ENCODE measurements at places on chromosomes 4 and X.

DNA sequence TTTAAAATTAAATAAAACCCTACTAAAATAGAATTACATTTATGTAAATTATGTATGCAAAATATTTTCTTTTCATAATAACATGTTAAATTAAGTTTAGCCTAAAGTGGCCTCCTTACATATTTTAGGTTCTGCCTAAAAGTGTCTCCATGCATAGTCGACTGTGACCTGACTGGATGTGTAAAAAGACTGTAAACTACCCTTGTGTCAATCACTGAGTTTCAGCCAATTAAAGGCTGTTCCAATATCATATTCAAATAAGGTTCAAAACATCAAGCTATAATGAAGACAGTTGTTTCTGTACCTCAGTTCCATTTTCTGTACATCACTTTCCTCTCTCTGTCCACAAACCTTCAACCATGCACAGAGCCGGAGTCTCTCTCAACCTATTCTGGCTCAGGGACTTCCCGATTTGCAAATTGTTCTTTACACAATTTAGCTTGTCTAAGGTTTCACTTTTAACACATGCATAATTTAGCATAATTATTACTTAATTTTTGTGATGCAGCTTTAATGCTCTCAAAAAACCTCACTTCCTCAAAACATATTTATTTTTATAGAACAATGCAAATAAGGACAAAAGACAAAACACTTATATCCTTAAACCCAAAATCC is 60.1 kb downstream of the SH3RF1 start:
- peak; percentile 35 for DNase-seq

- no peak for DNase-seq
Observed at GRCh38 chr4:38176165-38176564, 216.0 kb downstream of the PTTG2 start.

DNA sequence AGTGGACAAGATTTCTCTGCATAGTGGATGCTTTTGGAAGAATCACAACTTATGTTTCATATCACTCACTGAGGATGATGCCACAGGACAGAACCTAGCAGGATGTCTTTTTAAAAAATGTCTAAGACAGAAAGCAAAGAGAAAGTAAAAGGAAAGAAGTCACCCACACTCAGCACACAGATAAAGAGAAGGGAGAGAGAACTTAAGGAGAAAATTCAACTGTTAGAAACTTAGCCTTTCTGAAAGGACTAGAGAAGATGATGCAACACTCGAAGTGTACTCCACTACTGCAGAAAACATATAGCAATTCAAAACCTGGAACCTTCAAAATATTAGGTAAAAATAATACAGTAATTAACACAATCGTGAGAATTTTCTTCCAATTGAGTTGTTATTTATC is 52.8 kb upstream of the STK26 start:
- no peak for DNase-seq

GRCh38 chr4:105474099-105474518 is 247 bp upstream of the PPA2 start:
- no peak for DNase-seq

DNA sequence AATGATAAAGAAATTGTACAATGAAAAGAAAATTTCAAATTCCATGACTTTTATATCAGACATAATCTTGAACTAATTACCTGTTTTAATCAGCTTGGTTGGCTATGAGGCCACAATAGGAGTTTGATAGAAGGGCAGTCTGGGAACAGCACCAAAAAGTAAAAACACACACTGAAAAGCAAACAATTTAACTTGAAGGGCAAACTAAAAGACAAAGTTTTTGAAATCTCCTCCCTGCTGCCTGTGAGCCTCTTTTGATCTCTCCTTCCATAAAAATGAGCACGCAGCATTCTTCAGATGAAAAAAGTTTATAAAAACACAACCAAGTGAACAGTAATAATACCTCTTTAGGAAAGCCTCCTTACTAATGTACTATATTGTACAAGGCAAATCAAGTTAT is 8.1 kb downstream of the ODAM start:
- no peak for DNase-seq

- no peak for DNase-seq
Observed at GRCh38 chrX:115503099-115503498, 57.9 kb upstream of the PLS3 start.

GRCh38 chr4:21991050-21991449 is 42.5 kb upstream of the KCNIP4 start:
- DNase-seq = no peak

DNA sequence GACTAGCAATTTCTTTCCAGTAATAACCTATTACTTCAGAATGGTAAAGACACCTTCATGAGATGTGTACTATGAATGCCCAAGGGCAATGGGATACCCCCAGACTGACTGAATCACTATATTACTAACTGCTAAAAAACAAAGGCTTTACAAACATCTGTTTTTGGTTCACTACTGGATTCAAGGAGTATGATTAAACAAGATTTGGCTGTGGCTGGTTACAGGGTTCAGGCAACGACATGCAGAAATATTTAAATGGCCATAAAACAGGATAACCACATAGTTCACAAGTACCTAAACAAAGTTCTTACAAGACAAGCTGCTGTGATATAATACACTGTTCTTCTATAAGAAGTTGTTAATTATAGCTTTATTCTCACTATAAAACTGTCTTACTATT is 128.2 kb downstream of the FRYL start:
- no peak for DNase-seq

GRCh38 chr4:111678479-111678878 is 466.8 kb upstream of the FAM241A start:
- DNase-seq = no peak

DNA sequence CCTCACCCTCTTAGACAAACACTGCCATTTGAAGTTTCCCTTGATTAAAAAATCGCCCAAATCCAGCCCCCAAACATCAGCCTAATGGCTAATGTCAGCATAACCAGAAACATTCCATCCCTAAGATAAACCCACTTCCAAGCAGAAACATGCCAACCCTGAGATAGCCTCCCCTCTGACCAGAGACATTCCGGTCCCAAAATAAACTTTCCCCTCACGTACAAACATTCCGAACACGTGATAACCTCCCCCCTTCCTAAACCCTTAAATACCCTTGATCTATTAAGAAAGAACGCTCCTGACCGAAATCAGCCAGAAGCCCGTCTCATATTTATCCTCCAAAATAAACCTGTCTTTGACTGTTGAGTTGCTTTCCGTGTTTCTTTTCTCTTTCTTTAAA is 237.2 kb downstream of the ASMT start:
- no peak for DNase-seq

GRCh38 chr4:152011469-152011868 is 250.7 kb upstream of the GATB start:
- DNase-seq = no peak

DNA sequence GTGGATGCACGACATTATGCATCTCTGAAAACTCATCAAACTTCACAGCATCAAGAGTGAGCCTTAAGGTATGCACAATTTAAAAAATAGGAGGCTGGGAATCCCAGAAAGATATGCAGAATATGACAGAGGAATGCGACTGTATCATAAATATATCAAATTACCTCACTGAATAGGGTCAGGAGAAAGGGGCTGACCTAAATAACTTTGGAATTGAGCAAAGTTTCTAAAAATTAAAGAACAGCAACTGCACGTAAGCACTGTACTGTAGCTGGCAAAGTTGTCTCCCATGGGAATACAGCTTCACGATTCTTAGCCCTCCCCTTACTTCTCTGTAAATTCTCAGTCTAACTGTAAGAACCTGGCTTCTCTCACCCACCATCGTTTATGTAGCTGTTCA is 397.4 kb upstream of the ZFP42 start:
- no peak for DNase-seq

DNA sequence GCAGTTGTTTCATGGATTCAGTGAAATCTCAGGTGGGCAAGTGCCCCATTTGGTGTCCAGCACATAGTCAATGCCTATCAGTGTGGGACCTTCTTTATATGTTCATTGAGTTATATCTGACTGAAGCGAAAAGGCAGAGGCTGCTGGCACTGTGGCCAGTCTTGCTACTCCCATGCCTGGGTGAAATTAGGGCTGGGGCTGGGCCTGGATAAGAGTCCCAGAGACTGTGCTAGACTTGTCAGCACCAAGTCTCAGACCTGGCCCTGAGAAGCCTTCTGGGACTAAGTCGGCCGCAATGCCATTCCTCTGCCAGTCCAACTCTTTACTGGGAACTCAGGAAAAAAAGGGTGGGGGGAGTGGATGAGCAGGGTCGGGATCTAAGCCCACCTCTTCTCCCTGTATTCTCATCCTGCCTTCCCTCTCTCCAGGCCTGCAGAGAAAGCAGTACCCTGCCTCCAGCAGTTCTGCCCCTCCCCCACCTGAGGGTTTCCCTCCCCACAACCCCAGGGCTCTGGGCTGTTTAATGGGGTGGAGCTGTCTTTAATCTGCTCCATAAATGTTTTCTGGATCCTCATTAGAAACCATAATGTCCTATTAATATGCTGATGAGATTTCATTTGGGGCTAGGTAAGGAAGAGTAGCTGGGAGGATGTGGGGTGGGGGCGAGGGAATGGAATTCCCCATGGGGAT is 153.5 kb upstream of the PJA1 start:
- DNase-seq = no peak

DNA sequence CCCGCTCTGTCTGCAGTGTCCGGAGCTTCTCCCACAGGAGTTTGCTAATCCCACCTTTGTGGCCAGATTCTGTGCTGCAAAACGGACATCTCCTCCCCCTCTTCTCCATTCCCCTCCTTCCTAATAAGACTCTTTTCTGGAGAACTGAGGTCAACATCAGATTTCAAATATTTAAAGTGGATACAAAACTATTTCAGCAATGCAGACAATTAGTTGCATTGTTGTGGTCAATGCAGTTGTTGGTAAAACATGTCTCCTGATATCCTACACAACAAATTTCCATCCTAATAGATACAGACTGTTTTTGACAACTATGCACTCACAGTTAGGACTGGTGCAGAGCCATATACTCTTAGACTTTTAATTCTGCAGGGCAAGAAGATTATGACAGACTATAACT is 5.1 kb upstream of the MCUB start:
- no peak for DNase-seq

GRCh38 chr4:80215449-80216052 is 18.2 kb downstream of the PRDM8 start:
- no peak for DNase-seq

GRCh38 chr4:82802911-82803310 is 4.3 kb upstream of the SCD5 start:
- DNase-seq = no peak

- no peak for DNase-seq
Observed at GRCh38 chrX:43008356-43008755, 230.4 kb upstream of the PPP1R2C start.

All from CD4-positive, alpha-beta T cell treated with Interleukin-15 for 1 hour (primary cell).